Fibroblast of skin of right biceps (primary cell): ENCODE measurements at places on chromosomes 12 and 14.

DNA sequence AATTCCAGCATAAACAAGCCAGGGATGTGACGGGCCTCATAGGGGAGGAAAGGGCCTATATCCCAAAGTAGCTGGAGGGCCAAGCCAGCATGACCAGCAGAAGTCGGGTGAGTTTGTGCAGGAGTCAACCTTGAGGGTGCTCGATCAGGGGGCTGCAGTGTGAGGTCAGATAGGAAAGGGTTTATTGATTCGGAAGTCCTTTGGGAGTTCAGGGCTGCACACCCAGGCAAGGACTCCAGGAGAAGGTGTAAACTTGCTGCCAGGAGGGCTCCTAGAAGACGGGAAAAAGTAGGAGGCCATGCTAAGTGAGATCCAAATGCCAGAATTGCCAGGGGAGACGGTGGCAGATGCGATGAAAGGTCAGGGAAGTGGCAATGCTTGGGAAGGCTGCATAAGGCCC, 3.4 kb upstream of the OAS2 start:
- DNase-seq, result no peak

DNA sequence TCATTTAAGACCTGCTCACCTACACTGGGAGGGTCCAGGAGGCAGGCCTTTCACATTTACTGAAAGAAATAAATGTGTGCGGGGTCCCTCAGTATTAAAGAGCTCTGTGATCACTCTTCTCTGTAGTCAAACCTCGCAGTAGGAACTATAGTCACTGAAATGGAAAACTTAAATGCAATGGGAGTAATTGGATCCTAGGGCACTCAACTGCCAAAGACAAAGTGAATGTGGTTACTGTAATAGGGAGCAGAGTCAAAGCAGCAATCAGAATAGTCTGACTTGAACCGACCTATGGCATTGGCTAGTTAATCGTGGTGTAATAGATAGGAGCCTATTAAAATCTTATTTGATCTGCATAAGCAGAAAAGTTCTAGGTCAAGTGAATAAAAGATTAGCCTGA, 26.6 kb upstream of the DYRK2 start:
- DNase-seq, result no peak

GRCh38 chr14:101595887-101596721, 34.8 kb downstream of the DIO3 start:
- DNase-seq, result no peak

DNA sequence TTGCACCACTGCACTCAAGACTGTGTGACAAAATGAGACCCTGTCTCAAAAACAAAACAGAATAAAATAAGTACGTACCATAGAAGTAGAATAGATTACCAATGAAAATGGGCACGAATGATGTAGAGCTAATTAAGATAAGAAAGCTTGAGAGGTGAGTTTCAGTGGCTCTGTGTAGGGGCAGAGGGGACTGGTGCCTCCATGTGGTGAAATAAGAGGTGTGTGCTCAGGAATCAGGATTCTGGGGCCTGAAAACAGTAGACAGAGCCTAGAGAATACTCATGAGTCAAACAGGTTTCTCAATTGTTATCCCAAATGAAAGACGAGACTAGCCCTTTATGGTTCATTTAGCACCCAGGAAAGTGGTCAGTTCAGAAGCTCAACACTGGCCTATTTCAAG, 1145.1 kb downstream of the FLRT2 start:
- no peak for DNase-seq

GRCh38 chr14:96554315-96554910, 52.2 kb downstream of the PAPOLA start:
- no peak for DNase-seq

GRCh38 chr14:75660630-75661498, at the start of the genes ERG28 and TTLL5:
Gene ERG28 (minus strand): TSS chr14:75660876. CDS start chr14:75657502, 3,374 bp downstream.
Gene TTLL5 (plus strand): TSS chr14:75661246. CDS start chr14:75663150, 1,904 bp downstream.
- peak; percentile 99 for DNase-seq

- DNase-seq, result peak; percentile 14
Measured at GRCh38 chr14:70995671-70996070, 88.4 kb downstream of the PCNX1 start.

- DNase-seq, result no peak
Measured at GRCh38 chr14:78823516-78823915, 653.3 kb downstream of the NRXN3 start.

DNA sequence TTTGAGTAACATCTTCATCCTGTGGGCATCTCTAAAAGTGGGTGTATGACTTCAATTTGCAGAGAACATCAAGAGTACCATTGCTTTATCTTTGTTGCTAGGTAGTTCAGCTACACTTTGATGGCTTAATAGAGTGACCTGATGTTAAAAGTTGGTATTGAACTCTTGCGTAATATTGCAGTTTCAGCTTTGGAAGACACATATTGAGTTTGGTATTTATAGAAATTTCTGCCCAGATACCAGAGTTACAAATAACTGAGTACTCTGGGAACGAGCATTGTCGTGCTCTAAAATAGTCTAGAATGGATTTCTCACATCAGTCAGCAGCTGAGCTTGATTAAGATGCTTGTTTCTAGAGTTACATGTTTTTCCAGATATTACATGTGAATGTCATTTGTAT, 24.8 kb upstream of the AKAP5 start:
- peak; percentile 17 for DNase-seq

GRCh38 chr12:101839324-101840283, 8.8 kb upstream of the GNPTAB start:
- peak; percentile 53 for DNase-seq

DNA sequence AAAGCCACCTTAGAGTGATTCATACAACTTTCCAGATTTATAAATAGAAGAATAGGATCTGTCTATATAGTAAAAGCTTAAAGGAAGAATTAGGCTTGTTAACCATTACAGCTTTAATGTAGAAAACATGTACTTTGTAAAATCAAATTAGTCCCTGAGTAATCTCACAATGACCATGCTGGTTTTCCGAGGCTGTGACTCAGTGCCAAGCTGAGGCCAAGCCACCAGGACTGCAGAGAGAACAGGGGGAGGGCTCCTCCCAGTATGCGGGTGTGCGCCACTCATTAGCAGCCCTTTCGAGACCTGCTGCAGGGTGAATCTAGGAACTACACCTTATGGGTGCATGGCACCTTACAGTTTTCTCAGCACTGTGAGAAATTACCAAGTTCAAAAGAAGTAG, 167.0 kb downstream of the EFCAB11 start:
- DNase-seq, result peak; percentile 63

- peak; percentile 58 for DNase-seq
Measured at GRCh38 chr12:3275171-3276041, 198.2 kb downstream of the TSPAN9 start.

GRCh38 chr14:100076606-100077005, 11.4 kb downstream of the EVL start:
- DNase-seq, result peak; percentile 57

DNA sequence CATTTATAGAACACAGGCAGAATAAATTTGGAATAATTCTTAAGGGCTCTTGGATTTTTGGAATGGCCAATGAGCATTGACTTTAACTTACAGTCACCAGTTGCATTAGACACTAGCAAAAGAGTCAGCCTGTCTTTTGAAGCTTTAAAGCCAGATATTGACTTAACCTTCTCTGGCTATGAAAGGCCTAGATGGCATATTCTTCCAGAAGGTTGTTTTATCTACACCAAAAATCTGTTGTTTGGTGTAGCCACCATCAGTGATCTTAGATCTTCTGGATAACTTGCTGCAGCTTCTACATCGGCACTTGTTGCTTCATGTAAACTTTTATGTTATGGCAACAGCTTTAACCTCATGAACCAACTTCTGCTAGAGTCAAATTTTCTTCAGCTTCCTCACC, 10.4 kb downstream of the PCNX1 start:
- DNase-seq, result no peak

GRCh38 chr12:14656846-14657245, 39.6 kb downstream of the GUCY2C start:
- no peak for DNase-seq

DNA sequence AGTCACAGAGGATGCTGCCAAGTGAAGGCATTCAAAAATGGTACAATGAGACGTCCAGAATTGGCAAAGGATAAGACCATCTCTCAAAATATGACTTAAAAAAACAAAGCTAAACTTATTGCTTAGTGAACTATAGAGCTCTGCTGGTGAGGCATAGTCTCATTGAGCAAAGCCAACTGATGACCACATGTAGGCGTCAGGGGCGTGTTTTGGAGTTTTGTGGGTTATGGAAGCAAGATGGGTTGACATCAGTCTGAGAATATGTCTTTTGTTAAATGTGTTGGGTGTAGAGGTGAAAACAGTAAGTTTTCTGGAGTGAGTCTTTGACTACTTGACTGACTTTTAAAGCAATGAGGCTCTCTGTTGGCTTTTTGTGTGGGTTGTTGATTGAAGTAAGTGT, 47.2 kb downstream of the ATL1 start:
- peak; percentile 73 for DNase-seq

DNA sequence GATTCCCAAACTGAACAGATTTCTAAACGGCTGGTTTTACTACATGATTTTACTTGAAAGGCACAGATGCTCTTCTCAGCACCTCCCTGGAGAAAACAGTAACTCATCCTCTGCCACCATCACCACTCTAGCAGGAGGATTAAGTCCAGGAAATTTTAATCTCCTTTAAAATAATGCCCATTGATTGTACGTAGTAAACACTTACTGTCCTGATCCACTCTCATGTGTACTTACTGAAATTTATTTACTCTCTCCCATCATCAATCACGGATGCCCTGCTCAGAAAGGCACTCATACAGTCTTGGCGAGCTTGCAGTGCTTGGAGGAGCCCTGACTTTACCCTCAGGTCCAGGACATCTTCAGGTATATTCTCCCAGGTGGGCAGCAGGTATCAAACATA, 239.8 kb upstream of the EGLN3 start:
- no peak for DNase-seq

- no peak for DNase-seq
Measured at GRCh38 chr14:39097159-39097558, 5.9 kb downstream of the SEC23A start.

GRCh38 chr12:47350062-47350408, 270.3 kb upstream of the AMIGO2 start:
- peak; percentile 58 for DNase-seq

- peak; percentile 95 for DNase-seq
Measured at GRCh38 chr14:51873221-51873893, 12.9 kb downstream of the GNG2 start.

- no peak for DNase-seq
Measured at GRCh38 chr14:42141328-42141727, 534.7 kb downstream of the LRFN5 start.
